Hepatocyte (in vitro differentiated cells): ENCODE measurements at places on chromosomes 6 and 20. TPM values are rescaled to one million over a fixed set of nuclear protein-coding genes. Genes with fewer than 3 reads are reported as not detected.

Gene CLPSL1
- not detected in 2 replicates for total RNA-seq

DNA sequence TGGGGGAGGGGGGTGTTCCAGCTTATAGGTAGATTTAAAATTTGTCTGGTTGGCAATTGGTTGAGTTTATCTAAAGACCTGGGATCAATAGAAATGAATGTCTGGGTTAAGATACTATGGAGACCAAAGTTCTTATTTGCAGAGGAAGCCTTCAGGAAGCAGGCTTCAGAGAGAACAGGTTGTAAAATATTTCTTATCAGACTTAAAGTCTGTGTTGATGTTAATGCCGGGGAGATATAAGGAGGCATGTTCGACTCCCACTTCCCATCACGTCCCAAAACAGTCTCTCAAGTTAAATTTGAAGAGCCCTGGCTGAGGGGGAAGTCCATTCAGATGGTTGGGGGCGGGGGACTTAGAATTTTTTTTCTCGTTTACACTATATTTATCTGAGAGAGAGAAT is 12.3 kb upstream of the BLCAP start:
- H3K27me3 ChIP-seq: no peaks in the 10 kb centered on the region
- no peak overlapping the region for H3K4me3 ChIP-seq
- H3K27ac ChIP-seq: peak overlapping the region; percentile 97
- peaks cover 17% of the 10 kb centered on the region for H3K4me1 ChIP-seq
- H3K36me3 ChIP-seq: no peaks in the 10 kb centered on the region
- DNase-seq: no peak

GRCh38 chr6:5086294-5086890 is 1.3 kb downstream of the PPP1R3G start:
- peaks cover 8% of the 10 kb centered on the region for H3K4me1 ChIP-seq
- H3K27ac ChIP-seq: no peak overlapping the region
- no peaks in the 10 kb centered on the region for H3K36me3 ChIP-seq
- no peak overlapping the region for H3K4me3 ChIP-seq
- H3K27me3 ChIP-seq: peaks cover 23% of the 10 kb centered on the region

DNA sequence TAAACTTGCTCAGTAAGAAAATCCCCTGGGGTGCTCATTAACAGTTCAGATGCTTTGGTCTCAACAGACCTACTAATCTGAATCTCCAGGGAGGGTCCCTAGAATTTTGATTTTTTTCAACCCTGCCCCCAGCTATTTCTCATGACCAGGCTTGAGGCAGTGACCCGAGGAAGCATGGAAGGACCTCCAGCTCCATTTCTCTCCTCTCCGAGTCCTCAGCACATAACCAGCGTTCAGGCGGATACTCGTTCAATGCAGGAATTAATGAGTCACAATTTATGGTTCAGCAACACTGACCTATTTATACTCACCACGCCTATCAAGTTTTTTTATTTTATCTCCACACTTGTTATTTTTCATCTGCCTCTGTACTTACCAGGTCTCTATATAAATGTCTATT is 369.2 kb upstream of the CDH4 start:
- no peaks in the 10 kb centered on the region for H3K27me3 ChIP-seq
- no peak overlapping the region for H3K4me3 ChIP-seq
- no peaks in the 10 kb centered on the region for H3K36me3 ChIP-seq
- no peak for DNase-seq
- H3K27ac ChIP-seq: no peak overlapping the region

DNA sequence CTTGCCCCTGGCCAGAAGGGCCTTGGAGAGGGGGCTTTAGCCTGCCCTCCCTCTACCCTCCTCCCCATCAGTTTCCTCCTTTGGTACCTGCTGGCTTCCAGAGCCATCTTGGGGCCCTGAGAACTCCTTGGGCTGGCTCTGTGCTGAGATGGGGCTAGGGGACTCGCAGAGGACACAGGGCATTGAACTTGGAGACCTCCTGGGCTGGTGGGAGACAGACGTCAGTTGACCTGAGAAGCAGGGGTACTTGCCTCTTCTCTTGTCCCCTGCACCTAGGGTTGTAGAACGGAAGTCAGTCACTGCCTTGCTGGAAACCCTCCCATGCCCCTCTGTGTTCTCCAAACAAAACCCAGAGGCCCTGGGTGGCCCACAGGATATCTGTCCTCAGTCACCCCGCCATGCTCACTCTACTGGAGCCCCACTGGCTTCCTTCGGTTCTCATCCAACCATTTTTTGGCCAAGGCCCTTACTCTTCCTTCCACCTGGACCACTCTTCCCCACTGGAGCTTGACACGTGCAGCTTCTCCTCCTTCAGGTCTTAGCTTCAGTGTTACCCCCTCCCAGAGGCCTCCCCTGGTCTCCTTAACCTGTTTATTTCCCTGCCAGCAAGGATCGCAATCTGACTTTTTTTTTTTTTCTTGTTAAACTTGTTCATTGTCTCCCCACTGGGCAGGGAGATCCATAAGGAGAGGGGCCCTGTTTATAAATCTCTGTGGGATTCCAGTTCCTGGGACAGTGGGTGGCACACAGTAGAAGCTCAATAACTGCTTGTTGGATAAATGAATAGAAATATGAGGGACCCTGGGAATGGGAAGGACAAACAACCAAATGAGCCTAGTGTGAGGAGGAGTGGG is 971 bp downstream of the RBCK1 start:
- peak overlapping the region; percentile 86 for H3K4me3 ChIP-seq
- H3K4me1 ChIP-seq: peaks cover 16% of the 10 kb centered on the region
- H3K27me3 ChIP-seq: no peaks in the 10 kb centered on the region
- no peak for DNase-seq
- H3K36me3 ChIP-seq: peaks cover 3% of the 10 kb centered on the region
- H3K27ac ChIP-seq: peak overlapping the region; percentile 99

DNA sequence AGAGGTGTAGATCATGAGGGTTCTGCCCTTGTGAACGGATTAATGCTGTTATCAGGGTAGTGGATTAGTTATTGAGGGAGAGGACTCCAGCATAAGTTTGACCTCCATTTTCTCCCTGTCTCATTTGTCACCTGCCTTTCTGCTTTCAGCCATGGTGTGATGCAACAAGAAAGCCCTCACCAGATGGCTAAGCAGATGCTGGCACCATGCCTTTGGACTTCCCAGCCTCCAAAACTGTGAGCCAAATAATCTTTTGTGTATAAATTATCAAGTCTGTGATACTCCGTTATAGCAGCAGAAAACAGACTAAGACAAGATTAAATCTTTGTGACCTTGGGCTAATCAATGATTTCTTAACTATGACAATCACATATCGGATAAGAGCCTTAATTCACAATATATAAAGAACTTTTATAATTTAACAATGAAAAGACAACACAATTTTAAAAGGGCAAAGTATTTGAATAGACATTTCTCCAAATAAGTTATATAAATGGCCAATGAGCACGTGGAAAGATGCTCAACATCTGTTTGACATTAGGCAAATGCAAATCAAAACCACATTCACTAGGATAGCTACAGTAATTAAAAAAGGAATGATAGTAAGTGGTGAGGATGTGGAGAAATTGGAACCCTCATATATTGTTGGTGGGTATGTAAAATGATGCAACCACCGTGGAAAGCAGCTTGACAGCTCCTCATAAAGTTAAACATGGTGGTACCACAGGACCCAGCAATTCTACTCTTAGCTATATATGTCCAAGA is 45.3 kb upstream of the IFNGR1 start:
- H3K36me3 ChIP-seq: no peaks in the 10 kb centered on the region
- no peak for DNase-seq
- H3K27ac ChIP-seq: no peak overlapping the region
- no peaks in the 10 kb centered on the region for H3K27me3 ChIP-seq
- H3K4me1 ChIP-seq: no peaks in the 10 kb centered on the region

Gene ENPP4
- 11.2 and 12.2 TPM in 2 replicates for total RNA-seq
